ENCODE measurements at places on chromosomes 6 and 20.
A peak's percentile ranks its signal among the peaks of the same experiment; 100 is the strongest.

DNA sequence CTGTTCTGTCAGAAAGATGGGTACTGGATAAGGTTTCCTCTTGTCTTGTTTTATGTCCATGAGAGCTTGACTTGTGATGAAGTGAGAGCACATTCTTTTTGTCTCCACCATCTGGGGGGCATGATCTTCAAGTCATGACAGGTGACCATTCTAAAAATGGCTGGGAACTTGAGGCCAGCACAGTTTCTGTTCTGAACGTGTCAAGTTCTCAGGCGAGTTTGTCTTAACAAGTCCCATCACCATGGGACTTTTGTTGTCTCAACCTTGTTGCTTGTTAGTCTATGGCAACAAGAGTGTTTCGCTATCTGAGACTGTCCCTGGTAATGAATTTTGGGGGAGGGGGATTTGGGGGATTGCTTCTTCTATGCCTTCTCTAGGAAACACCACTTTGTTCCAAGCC is 25.6 kb upstream of the ENPP4 start:
- DNase-seq: no peak

GRCh38 chr6:169213814-169214520 is 39.7 kb downstream of the THBS2 start:
- DNase-seq: no peak

GRCh38 chr20:53547664-53548239 is 45.9 kb downstream of the ZNF217 start:
- DNase-seq: peak; percentile 68

DNA sequence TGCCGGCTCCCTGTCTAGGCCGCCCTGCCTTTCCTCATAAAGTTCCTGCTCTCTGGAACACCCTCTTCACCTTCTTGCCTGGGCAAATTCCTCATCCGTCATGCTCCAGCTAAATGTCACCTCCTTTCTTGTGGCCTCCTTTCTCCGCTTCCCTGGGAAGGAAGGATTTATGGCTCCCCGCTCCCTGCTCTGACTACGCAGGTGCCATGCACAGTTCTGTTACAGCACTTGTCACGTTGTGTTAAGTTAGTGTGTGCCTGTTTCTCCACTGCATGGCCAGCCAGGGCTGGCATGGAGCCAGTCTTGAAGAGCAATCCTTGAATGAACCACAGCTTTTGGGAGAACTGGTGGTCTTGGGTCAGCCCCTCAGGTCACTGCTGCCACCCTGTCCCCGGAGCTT is 61.7 kb downstream of the CD40 start:
- no peak for DNase-seq

- no peak for DNase-seq
Observed at GRCh38 chr6:136250686-136251008, 536 bp upstream of the MTFR2 start.

DNA sequence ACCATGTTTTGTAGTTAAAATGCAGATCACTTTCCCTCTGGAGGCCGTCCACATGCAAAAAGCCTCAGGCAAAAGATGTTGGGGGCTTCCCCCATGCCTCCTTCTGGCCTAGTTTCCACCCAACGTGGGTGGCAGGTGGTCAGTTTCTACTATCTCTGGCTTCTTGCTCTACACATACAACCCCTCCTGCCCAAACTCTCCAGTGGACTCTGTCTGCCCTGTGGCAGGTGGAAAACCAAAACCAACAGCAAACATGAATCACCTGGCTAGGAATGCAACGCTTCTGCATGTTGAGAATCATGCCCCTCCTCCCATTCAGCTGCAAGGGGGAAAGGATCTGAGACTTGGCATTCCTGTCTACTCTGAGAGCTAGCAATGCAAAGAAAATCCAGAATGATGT is 94.8 kb downstream of the MBOAT1 start:
- no peak for DNase-seq

- no peak for DNase-seq
Observed at GRCh38 chr20:36670665-36671357, 24.8 kb upstream of the SLA2 start.

- DNase-seq: no peak
Observed at GRCh38 chr6:166633732-166634535, 6.9 kb upstream of the RPS6KA2 start.

- DNase-seq: no peak
Observed at GRCh38 chr6:31149827-31150447, 7.7 kb downstream of the CCHCR1 start.

DNA sequence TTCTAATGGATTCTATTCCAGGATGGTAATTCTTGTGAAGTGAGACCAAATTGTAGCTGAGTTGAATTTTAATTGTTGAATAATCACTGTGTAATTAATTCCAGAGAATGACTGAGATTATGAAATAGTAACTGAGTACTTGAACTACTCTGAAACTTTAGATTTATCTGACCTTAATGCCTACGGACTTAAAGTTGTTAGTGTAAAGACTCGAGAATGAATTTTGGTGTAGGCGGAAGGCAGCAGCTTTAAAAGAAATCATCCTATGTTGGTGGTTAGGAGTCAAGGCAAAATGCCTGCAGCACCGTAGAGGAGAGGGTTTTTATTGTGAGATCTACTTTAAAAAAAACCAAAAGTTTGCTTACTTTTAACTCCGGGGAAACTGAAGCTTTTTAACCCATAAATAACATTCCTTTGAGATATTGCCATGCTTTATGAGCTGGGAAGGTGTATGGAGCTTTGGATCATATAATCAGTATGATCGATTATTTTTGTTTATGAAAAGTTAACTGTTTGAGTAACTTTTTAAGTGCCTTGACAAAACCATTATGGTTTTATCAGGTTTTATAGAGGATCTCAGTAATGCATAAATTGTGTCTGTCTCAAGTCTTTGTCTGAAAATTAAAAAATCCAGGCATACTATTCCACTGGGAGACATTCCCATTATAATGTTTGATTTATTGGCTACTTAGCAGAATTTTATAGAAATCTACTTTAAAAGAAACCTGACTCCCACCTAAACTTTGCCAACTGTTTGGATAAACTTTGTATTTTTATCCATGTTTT is 46.1 kb downstream of the MYO6 start:
- no peak for DNase-seq

GRCh38 chr20:54023406-54023805 is 47.0 kb downstream of the BCAS1 start:
- DNase-seq: no peak

GRCh38 chr20:62339647-62340062 is 27.5 kb downstream of the LAMA5 start:
- DNase-seq: no peak

DNA sequence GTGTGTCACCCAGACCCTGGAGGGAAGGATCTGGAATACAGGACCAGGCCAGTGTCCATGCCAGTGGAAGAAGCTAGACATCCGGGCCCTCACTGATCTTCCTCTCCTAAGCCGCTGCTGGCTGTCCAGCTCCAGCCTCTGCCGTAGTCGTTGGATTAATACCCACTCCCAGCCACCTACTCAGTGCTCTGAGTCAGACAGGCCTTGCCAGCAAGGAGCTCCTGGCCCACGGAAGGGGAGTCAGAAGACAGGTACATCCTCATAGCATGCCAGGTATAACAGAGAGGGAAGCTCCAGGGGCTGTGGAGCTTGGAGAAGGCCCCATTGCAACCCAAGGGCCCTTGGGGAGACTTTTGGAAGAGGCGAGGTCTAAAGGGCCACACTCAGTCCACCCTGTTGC is 49.0 kb downstream of the STK35 start:
- DNase-seq: no peak

- no peak for DNase-seq
Observed at GRCh38 chr6:138528137-138528536, 28.8 kb upstream of the NHSL1 start.

DNA sequence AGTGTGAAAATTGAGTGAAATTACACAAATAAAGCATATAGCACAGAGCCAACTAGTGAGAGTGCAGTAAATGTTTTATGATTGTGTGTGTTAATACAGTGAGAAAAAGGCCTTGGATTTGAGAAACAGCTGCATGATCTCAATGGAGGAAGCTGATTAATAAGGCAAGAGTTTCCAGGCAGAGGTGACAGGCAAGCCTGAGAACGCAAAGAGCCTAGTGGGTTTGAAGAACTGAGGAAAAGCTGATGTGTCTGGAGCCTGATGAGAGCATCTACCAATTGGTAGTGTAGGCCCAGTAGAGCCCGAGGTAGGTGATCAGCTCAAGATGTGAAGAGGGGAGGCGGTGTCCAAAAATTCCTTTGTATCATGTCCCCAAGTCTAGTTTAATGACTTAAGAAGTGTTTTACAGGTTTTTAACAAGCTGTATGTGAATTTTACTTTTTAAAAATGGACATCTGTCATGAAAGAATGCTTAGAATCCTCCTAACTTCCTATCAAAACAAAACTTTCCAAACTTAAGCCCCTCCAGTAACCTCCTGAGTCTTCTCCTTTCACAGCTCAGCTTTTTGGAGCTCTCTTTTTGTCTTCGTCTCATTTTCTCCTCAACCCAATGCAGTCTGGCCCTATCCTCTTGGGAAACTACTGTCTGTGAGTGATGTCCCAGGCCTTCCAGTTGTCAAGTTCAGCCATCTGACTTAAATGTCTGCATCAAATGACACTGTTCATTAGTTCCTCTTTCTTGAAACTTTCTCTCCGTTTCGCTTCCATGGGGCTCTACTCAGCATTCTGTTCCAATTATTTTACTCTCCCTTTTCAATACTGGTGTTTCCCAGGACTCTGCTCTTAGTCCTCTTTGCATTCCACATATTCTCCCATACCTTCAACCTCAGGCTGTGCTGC is 1.2 kb downstream of the CDC40 start:
- no peak for DNase-seq

- no peak for DNase-seq
Observed at GRCh38 chr6:137282254-137282653, 63.1 kb upstream of the IFNGR1 start.

DNA sequence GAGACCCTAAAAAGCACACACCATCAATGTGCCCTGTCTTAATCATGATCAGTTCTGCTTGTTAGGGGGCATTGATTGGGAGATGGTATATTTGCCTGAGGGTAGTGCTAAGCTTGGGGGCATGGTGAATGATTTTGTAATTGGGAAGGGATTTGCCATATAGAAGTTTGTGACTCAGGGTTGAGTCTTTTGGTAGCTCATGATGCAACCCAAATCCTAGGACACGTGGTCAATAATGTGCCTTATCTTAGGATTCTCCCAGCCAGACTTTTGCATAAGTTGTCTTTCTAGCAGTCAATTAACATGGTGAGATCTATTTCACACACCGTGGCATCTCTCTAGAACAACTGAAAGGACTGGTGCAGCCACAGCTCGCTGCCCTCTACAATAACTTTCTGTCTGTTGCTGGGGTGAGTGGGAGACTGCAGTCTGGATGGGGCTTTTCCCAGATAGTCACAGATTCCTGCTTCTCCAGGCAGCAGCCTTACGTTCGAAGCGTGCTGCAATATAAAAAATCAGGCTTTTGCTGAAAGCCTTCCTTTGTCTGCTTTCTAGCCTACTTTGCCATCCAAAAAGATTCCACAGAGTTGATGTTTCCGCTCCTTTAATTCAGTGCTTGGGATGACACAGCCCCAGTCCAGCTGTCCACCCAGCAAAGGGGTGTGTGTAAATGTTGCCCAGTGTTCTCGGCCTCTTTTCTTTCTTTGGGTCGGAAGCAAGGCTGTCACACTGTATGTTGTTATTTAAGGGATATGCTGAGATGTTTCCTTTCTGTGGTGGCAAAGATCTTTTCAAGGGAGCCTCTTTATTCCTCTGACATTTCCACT is 58.9 kb downstream of the ID4 start:
- DNase-seq: no peak

DNA sequence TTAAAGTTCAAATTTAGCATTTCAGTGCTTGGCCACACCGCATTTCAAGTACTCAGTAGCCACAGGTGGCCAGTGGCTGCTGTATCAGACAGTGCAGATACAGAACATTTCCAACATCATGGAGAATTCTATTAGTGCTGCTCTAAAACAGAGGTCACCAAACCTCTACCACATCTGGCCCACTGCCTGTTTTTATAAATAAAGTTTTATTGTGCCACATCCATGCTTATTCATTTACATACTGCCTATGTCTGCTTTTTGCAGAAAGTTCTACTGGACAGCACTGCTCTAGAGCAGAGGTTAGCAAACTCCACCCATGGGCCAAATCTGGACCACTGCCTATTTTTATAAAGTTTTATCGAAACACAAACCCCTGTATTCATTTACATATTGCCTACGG is 3.7 kb upstream of the PTPRT start:
- DNase-seq: no peak

DNA sequence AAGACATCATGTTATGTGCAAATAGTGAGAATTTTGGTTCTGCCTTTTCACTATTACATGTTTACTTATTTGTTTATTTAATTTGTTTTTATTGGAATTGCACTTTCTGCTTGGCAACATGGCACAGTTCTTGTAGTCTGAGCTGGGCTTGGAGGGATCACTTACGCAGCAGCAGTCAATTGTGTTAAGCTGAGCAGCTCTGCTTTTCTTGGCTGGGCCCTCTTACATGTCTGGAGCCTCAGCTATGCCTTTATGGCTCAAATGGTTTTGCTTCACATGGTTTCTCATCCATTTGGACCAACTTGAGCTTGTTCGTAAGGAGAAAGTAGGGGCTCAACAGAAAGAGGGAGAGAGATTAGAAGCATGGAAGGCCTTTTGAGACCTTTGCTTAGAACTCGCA is 327.5 kb upstream of the EPHA7 start:
- no peak for DNase-seq

- peak; percentile 10 for DNase-seq
Observed at GRCh38 chr6:6547110-6547879, 41.2 kb upstream of the LY86 start.
